T follicular helper cell (primary cell): ENCODE measurements at places on chromosomes 11 and 22.

DNA sequence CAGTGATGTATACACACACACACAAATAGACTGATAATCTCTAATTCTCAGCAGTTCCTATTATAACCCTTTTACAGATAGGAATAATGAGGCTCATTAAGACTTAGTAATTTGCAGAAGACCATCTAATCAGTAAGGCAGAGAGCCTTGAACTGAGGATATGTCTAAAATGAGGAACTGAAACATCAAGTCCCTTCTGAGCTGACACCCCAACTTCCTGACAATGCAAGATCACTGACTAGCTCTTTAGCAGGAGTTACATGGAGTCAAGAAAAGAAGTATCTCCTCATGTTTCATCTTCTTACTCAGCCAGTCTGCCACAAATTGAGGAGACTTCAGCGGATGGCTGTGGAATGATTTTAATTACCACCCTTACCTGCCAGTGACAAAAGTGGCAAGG is 193.0 kb downstream of the MSANTD4 start:
- DNase-seq, result no peak

DNA sequence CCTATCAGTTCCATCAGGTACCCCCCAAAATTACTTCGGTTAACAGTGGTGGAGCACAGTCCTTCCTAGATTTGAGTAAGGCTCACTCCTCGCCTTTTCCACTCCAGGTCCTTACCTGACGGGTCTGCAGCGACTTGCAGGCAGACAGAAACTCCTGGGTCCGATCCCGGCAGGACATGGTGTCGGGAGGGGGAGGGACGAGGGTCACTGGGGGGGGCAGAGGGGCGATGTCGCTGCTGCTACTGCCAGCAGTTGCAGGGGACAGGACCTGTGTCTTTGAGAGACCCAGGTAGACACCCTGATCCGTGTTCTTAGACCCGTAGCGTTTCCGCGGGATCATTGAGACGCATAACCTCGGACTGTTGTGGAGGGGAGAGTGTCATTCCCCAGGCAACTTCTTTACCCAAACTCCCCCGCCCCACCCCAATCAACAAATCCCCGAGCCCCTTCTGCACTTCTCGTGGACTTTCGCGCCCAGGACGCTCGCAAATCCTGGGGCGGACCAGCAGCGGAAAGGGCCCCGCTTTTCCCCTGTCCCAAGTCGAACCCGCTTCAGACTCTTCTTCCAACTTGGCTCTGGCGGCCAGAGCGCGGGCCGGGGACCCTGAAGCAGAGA is 839 bp downstream of the STX5 start:
- no peak for DNase-seq

DNA sequence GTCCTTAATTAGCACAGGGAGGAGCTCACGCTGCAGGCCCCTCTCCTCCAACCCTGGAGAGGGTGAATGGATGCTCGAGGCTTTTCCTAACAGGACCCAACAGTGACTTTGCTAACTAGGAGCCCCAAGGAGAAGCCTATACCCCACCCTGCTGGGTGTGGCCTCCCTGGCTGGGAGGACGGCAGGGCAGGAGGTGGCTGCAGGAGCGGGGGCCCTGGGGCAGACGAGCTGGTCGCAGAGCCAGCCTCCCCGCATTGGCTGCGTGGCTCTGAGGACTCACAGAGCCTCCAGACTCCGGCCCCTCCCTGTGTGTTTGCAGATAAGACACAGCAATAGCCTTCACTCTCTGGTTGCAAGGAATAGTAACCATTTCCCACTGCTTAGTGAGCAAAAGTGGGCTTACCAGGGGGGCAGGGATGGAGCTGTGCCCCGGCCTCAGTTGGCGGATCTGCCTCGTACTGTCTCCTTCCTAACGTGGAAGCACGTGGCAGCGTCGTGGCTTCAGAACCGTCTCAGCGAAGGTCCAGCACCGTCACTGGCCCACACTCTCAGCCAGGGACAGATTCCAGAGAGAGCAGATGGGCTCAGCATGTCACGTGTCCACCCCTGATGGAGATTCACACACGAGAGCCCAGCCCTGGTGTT is 1087.5 kb downstream of the BRD1 start:
- no peak for DNase-seq

- no peak for DNase-seq
Measured at GRCh38 chr22:23398701-23399366, 181.3 kb downstream of the IGLL1 start.

DNA sequence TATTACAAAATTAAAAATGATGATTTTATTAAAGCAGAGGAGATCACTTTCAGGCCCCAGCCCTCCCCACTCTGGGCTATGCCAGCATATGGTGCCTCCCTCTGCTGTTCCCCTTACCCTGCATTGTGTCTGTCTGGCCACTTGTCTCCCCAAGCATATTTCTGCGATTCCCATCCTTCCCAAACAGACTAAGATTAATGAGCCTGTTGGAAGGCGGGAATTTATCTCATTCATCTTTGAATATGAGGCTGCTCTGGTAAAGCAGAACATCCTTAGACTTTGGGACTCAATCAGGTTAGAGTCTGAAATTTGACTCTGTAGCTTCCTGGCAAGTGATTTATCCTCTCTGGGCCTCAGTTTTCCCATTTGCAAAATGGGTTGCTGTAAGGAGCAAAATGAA is 25.7 kb downstream of the AMPD3 start:
- DNase-seq, result no peak

DNA sequence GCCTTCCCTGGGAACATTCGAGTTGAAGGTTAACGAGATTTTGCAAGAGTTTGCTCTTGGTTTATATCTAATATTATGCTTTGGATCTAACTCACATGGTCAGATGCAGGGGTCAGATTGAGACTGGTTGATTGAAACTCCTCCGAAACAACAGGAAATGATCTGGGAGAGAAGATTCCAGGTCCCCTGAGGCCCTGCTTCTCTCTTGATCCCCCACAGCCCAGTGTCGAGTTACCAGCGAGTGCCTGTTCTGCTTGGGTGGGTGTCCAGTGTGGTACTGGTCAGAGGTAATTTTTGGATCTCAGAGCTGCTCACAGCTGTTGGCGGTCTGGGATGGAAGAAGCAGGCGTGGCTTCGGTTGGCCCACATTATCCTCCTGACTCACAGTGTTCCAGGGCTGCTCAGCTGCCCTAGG is 9.2 kb downstream of the FBLN1 start:
- DNase-seq, result no peak

GRCh38 chr11:65310736-65311135 is 3.9 kb upstream of the CDC42EP2 start:
- DNase-seq, result no peak

DNA sequence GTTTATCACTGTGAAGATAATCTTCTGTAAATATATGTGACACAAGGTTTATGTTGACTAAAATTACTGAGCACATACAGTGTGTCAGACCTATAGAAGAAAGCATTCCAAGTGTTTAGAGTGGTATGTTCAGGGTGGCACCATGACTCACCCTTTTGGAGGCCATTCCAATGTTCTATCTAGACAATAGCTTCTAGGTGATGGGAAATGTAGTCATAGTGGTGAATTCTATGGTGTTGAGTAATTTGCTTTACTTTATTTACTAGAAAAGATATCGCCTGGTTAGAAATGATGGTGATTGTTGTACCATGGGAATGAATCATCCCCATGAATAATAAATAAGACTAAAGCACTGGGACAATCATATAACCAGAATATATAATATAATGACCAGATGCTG is 72.9 kb upstream of the OR4C15 start:
- no peak for DNase-seq

DNA sequence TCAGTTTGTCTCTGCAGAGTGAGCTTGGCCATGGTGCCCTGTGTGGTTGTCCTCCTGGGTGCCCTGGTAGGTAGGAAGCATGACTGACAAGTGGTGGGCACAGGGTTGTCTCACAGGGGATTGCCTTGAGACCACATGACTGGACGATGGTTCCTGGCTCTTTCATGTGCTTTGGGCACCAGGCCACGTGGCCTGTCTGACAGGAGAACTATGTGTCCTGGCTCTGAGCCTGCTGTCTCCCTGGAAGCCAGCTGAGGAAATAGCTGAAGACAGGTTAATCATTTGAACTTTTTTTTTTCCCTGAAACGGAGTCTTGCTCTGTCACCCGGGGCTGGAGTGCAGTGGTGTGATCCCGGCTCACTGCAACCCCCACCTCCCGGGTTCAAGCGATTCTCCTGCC is 93.2 kb downstream of the LDLRAD3 start:
- DNase-seq, result no peak
